ENCODE measurements at places on chromosomes 13 and 19.

DNA sequence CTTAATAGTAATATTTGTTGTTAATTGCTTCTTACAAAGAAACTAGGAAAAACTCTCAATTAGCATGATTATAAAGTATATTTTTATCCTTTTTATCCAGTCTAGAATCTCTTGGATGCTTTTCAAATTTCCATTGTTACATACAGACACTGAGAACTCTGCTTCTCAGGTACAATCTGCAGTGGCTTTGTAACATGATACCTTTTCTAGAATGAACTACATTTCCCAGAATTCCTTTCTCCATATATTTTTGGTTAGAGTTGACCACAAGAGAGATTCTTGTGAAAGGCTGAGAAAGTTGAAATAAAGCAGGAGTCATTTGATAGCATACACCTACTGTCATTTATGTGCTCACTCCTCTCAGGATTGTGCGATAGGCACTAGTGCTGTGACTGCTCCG lies 148.6 kb downstream of the SLITRK6 start:
- no peak for DNase-seq

GRCh38 chr13:52848455-52849195 lies at the start of gene PCDH8:
PCDH8 (minus strand) TSS chr13:52848640; CDS start chr13:52848436, 204 bp downstream.
- DNase-seq = no peak

DNA sequence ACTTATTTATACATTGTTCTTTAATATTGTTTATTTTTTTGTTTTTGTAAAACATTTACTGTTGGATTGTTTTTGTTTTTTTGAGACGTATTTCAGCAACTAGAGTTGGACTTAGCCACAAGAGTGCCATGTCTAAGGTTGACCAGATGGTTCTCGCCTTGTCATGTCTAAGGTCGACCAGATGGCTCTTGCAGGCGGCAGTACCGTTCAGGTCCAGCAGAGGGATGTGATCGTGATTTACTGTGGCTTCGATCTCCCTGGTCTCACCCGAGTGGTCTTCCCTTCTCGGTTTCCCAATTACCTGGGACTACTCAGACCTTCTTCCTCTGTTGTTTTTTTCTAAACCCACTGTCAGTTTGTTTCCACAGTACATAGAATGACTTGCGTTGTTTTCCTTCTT lies 1438.6 kb downstream of the UQCRFS1 start:
- DNase-seq = no peak

GRCh38 chr13:99161512-99161911 lies 39.1 kb upstream of the UBAC2 start:
- no peak for DNase-seq

GRCh38 chr19:18467978-18468377 lies 30.0 kb upstream of the ISYNA1 start:
- no peak for DNase-seq

DNA sequence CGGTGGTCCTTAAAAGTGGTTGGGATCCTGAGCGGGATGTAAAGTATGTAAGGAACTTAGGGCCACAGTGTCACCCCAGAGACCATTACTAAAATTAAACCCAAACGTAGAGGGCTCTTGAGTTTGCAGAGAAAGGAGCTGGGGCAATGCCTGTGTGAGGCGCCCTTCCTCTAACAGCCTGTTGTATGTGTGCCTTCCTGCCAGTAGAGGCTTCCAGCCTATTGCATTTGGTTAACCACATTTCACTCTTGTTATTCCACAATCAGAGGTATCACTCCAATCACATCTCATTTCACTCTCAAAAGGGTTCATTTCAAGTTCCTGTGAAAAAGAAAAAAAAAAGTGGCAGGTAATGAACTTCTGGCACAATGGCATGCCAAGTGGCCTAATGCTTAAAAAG lies 29.4 kb downstream of the DIAPH3 start:
- DNase-seq = no peak

DNA sequence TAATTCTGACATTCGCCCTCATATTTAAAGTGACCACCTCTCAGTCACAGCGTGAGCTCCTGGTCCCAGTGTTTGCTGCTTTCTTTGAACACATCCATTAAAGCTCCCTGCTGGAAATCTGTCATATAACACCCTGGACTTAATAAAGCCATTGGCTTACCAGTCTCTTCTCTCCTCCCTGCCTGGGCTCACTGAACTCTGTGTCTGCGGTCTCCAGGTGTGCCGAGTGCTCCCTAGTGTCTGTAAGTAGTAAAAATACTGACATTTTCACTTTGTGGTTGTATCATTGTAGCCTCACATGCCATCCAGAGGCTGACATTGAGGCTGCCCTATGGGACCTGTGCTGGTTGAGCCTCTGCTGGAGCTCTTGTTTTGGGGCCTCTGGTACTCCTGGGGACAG lies 2.6 kb upstream of the PSG11 start:
- DNase-seq = no peak

- peak; percentile 41 for DNase-seq
Observed at GRCh38 chr19:11125994-11126685, 29.4 kb downstream of the SPC24 start.

DNA sequence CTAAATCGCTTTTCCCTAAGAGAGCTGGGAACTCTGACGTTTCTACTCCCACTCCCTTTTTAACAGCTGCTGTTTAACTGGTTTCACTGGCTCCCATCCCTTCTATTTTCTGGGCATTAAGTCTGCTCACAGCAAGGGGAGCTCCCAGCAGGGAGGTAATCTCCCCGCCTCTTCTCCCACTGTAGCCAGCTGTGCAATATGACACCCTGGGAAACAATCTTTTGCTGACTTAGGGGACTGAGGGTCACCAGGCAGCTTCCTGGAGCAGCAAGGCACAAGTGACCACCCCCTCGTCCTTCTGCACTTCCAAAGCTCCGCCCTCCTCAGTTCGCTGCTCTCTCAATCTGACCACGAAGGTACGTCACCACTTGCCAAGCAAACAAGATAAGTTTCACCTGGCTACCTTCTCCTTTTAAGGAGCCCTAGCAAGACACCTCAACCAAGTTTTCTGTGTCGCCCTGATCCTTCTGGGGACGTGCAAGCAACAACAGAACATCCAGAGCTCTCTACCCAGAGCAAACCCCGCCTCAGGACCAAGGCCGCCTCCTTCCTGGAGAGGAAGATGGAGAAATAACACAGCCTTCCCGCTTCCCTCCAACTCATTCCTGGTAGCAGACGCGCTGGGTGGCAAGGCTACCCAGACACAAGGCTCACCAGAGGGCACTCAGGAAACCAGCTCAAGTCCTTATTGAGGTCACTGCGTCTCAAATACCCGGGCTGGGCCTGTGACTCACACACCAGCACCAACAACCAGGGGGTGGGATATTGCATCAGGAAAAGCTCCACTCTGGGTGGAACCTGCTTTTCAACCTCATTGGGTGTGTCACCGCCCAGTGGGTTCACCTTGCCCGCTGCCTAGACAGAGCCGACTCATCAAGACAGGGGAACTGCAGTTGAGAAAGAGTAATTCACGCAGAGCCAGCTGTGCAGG lies 92.4 kb downstream of the STK24 start:
- DNase-seq = peak; percentile 85

GRCh38 chr19:33798681-33799111 lies 2.0 kb downstream of the KCTD15 start:
- no peak for DNase-seq

- no peak for DNase-seq
Observed at GRCh38 chr13:110344320-110344719, 37.2 kb downstream of the COL4A2 start.

DNA sequence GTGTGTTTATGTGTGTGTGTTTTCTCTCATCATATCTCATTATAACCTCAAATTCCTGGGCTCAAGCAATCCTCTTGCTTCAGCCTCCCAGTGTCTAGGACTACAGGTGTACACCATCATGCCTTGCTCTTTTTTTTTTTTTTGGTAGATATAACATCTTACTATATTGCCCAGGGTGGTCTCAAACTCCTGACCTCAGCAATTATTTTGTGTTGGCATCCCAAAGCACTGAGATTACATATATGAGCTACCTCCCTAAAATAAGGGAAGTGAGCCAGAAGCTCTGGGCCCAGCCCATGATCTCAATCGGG lies 448 bp upstream of the ZNF543 start:
- DNase-seq = no peak

GRCh38 chr19:17686023-17686521 lies 2.1 kb downstream of the UNC13A start:
- no peak for DNase-seq

- DNase-seq = no peak
Observed at GRCh38 chr13:98427331-98427995, 149.4 kb downstream of the STK24 start.

DNA sequence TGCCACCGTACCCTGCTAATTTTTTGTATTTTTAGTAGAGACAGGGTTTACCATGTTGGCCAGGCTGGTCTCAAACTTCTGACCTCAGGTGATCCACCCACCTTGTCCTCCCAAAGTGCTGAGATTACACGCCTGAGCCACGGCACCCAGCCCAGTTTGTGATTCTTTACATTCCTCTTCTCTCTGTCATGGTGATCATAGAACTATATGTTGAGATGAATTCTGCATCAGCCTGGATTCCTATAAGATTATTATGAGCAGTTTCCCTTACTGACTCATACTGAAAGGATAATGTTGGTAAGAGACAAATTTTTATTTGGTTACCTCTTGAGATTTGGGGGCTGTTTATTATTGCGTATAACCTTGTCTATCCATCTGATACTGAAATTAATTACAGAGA lies 121.5 kb upstream of the CSNK1A1L start:
- no peak for DNase-seq
